ENCODE measurements at places on chromosomes 16 and 17.

- no peak for DNase-seq
Measured at GRCh38 chr17:82213251-82214011, 789 bp upstream of the CCDC57 start.

GRCh38 chr17:27575096-27575911, 55.7 kb upstream of the LGALS9 start:
- DNase-seq: no peak

DNA sequence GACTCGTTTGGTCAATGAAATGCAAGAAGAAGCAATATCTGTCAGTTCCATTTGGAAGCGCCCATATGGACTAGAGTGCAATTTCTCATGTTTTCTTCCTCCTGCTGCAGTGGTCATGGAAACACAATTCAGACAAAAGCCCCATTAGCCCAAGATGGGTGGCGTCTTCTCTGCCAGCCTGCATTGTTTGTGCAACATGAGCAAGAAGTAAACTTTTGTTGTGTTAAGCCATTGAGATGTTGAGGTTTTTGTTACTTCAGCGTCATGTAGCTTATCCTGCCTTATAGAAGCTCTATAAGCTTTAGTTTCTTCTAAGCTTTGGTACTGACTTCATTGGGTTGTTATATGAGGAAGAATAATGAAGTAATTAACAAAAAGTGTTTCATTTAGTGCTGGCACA, 137.4 kb downstream of the NPIPB5 start:
- DNase-seq: no peak

DNA sequence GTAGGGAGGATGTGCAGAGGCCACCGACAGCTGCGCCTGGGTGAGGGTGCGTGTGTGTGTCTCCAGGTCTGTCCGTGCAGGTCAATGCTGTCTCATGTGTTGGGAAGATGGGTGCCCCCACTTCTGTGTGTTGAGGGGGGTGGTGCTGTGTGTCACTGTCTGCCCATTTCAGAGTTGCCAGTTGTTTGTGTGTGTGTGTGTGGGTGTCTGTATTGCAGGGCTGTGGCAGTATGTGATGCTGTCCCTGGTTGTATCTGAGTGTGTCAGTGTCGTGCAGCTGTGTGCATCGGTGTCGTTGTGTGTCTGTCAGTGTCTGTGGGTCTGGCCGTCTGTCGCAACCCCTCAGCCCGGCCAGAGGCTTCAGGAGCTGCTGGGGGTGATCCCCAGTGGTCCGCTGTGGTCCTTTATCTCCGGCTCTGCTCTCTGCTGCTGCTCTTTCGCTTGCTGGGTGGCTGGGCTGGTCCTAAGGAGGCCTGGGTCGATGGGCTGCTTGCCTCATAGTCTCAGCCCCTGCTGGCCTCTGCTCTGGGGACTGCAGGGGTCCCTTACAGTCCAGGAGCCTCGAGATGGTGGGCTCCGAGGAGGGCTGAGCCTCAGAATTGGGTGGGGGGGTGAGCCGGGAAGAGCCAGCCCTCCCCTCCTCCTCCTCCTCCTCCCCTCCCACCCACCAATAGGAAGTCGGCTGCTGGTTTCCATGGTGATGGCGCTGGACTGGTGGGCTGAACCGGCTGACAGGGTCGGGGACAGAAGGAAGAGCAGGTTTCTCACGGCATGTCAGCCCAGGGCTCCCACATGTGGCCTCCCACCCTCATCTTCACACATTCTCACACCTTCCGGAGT, at the start of gene TSPOAP1:
Gene TSPOAP1, minus strand, starts transcription at position 601 of the 840 bp plus-strand sequence. CDS start 875 bp downstream, outside the sequence.
- DNase-seq: no peak

GRCh38 chr17:30761060-30761459, 63.4 kb downstream of the CRLF3 start:
- DNase-seq: no peak

GRCh38 chr17:76246080-76247066, 6.1 kb upstream of the RNF157 start:
- DNase-seq: no peak

GRCh38 chr16:67702130-67702529, 17.0 kb downstream of the GFOD2 start:
- DNase-seq: no peak

GRCh38 chr16:88618956-88619667, 19.3 kb upstream of the IL17C start:
- no peak for DNase-seq

DNA sequence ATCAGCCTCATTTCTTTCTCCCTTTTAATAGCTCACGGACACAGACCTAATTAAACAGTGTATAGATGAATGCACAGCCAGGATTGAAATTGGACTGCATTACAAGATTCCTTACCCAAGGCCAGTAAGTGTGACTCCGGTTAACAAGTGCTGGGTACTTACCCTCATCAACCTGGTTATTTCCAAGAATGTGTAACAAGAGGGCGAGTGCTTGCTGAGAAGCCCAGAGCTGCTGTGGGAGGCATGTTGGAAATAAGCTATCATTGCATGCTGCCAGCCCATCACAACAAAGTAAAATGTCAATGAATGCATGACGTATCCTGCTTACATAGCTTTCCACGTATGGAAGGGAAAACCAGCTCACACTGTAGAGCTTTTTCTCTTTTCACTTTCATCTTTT, 19.5 kb downstream of the LYRM1 start:
- no peak for DNase-seq

- DNase-seq: no peak
Measured at GRCh38 chr17:68854452-68854851, 100.7 kb downstream of the ABCA8 start.

DNA sequence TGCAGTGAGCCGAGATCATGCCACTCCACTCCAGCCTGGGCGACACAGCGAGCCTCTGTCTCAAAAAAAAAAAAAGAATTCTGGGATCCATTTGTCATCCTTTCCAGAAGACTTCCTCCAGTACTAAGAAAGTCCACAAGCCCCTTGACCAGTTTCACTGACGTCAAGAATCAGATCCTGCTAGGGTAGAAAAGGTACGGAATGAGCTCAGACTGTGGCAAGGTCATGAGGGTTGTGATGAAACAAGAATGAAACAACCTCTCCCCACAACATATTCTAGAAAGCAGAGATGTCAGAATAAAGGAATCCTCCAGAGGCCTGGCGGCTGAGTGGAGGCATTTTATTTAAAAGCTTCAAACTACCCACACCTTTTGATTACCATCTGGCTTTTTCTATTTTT, 29.9 kb downstream of the TRAF4 start:
- no peak for DNase-seq

DNA sequence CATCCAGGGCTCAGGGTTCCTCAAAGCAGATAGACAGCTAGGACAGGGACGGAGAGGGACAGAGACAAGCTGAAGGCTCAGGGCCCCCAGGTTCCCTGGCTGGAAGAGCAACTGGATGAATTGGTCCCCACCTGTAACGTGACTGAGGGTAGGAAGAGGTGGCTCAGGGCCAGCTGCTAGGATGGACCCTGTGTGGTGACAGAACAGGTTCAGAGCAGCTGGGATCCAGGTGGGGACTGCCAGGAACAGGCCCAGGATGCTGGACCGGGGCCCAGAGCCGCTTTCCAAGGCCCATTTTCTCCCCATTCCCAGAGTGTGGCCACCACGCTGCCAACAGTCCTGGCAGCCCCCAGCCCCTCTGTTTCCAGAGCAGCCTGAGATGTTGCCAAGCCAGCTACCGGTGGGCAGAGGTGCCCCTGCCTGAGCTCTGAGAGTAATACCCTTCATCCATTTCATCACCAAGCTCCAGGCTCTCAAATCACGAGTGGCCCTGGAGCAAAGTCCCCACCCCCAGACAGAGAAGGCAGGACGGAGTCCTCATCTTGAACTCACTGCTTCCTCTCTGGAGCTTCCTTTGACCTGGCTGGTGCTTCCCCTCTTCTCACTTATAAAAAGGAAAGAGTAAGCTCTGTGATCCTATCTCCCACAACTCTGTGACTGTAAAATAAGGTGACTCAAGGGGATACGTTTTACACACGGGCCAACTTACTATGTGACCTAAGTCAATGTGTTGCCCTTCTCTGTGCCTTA, 79.6 kb downstream of the TMEM132E start:
- no peak for DNase-seq

- DNase-seq: no peak
Measured at GRCh38 chr17:19948116-19948943, 29.3 kb downstream of the AKAP10 start.

DNA sequence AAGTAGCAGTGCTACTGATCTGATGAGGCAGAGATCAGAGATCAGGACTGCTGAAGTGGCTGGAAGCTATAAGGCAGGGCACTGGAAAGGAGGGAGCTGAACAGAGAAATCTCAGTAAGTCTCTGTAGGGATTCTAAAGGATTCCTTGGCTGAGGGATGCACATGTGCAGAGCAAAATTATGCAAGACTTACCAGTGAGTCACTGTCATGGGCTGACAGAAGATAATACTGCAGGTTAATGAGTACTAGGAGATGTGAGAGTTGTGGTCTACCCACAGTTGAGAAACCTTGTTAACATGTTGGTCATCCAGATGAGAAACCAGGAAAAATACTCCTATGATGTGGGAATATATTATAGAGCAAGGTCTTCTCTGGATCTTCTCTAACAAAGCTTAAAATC, 378.1 kb downstream of the HAPSTR1 start:
- DNase-seq: no peak

GRCh38 chr16:84514295-84514873, 9.9 kb upstream of the MEAK7 start:
- no peak for DNase-seq

- DNase-seq: no peak
Measured at GRCh38 chr16:84131117-84131516, 13.9 kb downstream of the HSDL1 start.

DNA sequence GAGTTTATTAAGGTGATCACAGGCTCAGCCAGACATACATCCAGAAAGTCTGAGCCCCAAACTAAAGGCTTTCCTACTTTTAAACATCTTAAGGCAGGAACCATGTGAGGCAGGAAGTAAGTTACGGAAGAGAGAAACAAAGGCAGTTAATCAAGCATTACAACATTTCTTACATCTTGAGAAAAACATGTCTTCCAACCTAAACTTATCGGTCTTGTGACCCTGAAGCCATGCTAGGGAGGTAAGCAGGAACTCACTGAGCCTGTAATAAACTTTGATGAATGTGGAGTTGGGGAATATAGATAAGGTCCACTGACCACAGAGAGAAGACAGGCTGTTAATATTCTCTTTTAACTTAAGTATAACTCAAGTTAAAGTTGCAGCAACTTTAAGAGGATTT, 3.5 kb upstream of the ACSM3 start:
- DNase-seq: no peak

DNA sequence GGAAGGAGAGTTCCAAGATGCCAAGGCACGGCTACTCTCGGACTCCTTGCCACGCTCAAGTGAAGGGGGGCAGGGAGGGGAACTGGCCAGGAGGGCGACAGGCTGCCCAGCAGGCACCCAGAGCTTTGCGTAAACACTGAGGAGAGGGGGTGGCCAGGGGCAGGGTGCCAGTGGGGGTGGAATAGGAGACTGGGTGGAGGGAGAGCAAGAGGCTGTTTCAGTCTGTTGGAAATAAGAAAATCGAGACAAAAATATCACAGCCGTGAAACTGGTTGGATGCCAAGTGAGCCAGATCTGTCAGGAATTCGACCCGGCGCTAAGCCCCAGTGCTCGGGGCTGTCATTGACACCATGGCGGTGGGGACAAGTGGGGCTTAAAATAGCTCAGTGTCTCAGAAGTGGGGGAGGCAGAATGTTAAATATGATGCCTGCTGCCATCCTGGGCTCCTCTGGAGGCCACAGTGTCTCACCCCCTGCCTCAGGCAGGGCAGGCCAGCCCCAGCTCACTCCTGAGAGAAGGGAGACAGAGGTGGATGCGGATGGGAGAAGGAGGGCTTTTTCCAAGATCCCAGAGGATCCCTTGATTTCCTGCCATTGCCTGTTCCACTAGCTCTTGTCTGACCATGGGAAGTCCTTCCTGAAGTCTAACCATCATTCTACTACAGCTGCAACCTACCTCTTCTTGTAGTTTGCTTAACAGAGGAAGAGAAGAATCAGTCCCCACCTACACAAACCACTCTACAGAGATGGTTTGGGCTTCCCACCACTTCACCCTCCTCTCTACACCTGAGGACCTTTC, 9.5 kb downstream of the PNMT start:
- no peak for DNase-seq

GRCh38 chr16:83227336-83227735, 580.4 kb upstream of the HSBP1 start:
- no peak for DNase-seq

- no peak for DNase-seq
Measured at GRCh38 chr17:75623386-75623785, 9.8 kb upstream of the SMIM5 start.

DNA sequence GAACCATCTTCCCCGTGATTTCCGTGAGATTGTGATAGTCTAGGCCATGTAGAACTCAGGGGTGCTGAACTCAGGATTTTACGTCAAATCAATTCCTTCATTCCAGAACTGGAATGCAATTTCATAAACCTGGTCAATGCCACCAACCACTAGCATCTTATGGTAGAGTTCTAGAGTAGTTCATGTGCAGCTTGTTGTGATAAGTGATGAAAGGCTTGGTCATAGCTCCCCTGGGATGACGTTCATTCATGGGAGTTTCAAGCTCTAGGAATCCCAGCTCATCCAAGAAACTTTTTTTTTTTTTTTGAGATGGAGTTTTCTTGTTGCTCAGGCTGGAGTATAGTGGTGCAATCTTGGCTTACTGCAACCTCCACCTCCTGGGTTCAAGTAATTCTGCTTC, 3.7 kb upstream of the DPEP2 start:
- no peak for DNase-seq

Measured in cerebellar nuclear complex (tissue), 1 donor.